ENCODE measurements at places on chromosomes 1 and 21.

DNA sequence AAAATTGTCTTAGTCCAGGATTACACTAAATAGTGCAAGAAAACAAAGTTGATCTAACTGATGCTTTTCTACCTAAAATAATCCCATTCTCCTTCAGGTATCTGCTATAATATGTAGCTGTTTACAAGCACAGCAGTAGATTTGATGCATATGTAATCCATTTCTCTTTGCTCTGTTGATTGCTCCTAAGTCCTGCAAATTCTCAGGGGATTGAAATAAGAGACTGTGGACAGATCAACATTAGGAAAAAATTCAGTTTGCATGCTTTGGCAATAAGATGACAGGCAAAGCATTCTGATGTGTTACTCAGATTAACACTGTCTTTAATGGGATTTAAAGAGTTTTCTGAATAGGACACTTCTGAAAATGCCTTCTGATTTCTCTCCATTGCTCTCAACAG is 34.7 kb downstream of the RNF11 start:
- no peak for DNase-seq

GRCh38 chr1:6827630-6828165 is 42.4 kb downstream of the CAMTA1 start:
- no peak for DNase-seq

DNA sequence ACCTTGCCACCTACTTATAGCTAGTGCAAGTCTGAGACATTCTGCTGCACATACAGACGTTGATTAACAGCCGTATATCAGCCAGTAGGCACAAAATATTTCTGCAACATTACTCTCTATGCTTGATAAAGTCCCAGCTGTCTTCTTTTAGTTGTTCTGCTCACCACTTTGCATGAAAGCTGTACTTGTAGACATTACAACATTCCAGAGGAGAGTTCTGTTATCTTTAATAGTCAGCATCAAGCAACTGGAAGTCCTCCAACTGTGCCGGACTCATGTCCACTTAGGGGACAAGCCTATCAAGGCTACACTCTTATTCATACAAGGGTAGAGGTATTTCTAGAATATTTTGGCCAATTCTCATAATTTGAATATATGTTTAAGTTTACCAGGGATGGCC is 50.0 kb downstream of the CACHD1 start:
- no peak for DNase-seq

DNA sequence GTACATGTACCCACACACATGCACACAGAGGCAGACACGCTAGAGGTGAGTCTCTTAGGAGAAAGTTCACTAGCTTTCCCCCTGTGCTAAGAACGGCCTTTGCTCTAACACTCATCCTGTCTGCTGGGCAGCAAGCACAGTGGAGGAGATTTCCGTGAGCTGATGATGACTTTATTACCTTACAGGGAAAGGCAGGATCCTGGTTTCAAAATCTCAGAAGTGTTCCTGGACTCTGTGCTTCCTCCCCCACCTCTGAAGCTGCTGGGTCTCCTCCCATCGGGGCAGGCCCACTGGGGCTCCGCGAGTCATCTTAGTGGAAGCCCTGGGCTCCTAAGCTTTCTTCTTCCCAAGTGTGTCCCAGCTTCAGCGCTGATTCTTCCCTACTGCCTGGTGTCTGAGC is 2.7 kb downstream of the FAM3B start:
- no peak for DNase-seq

- no peak for DNase-seq
These were observed 13.5 kb upstream of the LGR6 start for GRCh38 chr1:202179828-202180750.

DNA sequence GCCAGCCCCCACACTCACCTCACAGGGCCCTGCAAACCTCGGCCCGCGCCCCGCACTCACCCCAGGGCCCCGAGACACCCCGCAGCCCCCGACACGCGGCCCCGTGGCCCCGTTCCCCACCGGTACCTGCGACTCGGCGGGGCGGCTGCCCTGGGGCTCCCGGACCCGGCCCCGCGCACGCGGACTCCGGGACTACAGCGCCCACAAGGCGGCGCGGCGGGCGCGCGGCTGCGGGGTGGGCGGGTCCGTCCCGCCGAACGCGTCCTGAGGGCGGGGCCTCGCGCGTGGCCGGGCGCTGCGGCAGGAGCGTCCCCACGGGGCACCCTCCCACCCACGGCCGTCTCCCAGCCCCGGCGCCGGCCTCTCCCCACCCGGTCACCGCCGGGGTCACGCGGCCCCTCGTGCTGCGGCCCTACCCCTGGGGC is at the start of gene SLC19A1:
Gene SLC19A1 (minus strand): TSS at position 199 of the 425 bp plus-strand sequence. CDS start 4,481 bp downstream, outside the sequence.
- DNase-seq, result peak; percentile 89

GRCh38 chr1:157195521-157196244 is 57.5 kb upstream of the ETV3 start:
- no peak for DNase-seq

DNA sequence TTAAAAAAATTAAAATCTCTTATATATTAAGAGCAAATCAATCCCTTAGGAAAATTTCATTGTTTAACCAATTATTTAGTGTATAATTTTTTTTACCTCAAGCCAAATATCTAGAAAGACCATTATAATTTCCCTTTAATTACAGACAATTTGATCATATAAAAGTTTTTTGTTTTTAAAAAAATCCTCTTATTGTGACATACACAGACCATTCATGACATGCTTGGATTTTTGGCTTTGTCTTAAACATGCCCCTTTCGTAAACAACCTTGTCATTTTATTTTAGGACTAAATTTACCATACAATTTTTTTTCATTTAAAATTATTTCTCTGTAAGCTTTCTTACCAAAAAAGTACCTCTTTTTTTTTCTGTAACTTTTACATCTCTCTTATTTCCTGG is 14.2 kb upstream of the CYP4B1 start:
- DNase-seq, result no peak

GRCh38 chr1:231059566-231060193 is 19.6 kb upstream of the FAM89A start:
- DNase-seq, result no peak

- DNase-seq, result no peak
These were observed 20.5 kb upstream of the PDC start for GRCh38 chr1:186481303-186481888.

GRCh38 chr1:45864167-45865106 is 61.0 kb downstream of the MAST2 start:
- no peak for DNase-seq

GRCh38 chr1:63674865-63675419 is 81.7 kb downstream of the PGM1 start:
- DNase-seq, result no peak

DNA sequence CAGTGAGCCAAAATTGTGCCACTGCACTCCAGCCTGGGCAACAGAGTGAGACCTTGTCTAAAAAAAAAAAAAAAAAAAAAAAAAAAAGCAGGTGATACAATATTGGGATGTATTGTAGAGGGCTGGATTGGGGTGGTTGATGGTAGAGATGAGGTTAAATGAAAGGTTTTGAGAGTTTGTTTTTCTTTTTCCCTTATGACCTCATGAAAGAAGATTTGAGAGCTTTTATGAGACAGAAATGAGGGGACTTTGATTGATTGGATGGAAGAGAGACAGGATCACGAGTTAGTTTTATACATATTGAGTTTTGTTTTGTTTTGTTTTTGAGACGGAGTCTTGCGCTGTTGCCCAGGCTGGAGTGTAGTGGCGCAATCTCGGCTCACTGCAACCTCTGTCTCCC is 27.1 kb downstream of the OSBPL9 start:
- no peak for DNase-seq

- no peak for DNase-seq
These were observed 20.5 kb upstream of the CNN3 start for GRCh38 chr1:94947437-94947836.

DNA sequence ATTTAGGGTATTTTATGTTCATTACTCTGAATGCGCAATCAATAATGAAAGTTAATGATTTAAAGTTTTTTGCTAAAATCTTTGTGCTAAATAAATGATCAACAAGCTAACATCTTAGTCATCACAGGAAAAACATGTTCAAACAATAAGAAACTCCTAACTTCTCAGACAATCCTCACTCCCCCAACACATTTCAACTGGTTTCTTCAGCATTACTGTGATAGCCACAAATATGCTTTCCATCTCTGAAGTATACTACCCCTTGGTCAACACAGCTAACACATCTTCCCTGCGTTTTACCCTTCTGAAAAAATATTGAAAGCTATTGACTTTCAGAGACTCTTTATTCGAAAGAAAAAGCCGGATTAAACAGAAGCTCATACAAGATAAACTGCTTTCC is 85.8 kb downstream of the ZNF644 start:
- DNase-seq, result no peak

GRCh38 chr1:41430582-41430981 is 53.9 kb downstream of the EDN2 start:
- DNase-seq, result no peak

All from activated CD8-positive, alpha-beta memory T cell treated with anti-CD3 and anti-CD28 coated beads, Interleukin-2, amount 50 U/mL, for 48 hours (primary cell).